ENCODE measurements at places on chromosomes 2 and 18.

GRCh38 chr18:77254711-77255405, 5.2 kb downstream of the GALR1 start:
- DNase-seq, result no peak

DNA sequence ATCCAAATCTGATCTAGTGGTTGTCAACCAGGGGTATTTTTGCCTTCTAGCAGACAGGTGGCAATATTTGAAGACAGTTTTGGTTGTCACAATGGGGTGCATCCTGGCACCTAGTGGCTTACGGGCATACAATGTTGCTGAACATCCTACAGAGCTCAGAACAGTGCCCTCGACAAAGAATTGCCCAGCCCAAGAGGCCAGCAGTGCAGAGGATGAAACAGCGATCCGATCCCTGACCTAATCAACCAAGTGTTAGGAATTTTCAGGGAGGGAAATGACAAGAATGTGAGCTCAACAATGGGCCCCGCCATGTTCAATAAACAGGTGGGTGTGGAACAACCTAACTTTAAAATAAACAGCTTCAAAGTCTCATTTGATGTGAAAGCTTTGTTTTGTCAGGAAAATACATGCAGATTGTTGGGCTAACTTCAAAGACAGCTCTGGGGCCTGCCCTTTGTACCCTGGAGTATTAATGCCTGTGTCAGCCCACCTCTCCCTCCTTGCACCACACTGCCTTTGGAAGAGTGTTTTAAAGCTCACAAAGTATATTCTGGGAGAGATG, 22.5 kb upstream of the SCYGR5 start:
- no peak for DNase-seq

GRCh38 chr2:16149349-16150243, 209.2 kb downstream of the MYCN start:
- DNase-seq, result no peak

GRCh38 chr2:44821500-44821899, 120.0 kb upstream of the SIX3 start:
- no peak for DNase-seq

- no peak for DNase-seq
These were observed 132.5 kb upstream of the ID2 start for GRCh38 chr2:8549273-8549922.

DNA sequence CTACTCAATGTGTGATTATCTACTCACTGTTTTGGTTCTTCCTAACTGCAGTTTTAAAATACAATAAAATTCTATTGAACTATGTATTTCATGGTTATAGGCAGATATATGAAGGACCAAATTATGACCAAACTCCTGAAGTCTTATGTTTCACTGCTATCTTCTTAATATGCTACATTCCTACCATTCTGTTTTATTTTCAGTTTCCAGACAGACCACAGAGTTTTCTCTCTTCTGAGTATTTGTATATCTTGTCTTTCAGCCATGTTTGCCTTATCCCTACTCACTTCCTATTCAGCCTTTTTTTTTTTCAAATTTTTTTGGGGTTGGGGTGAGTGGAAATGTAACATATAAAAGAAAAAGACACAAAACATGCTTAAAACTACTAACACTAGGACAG, 6.3 kb downstream of the RFTN2 start:
- DNase-seq, result no peak

DNA sequence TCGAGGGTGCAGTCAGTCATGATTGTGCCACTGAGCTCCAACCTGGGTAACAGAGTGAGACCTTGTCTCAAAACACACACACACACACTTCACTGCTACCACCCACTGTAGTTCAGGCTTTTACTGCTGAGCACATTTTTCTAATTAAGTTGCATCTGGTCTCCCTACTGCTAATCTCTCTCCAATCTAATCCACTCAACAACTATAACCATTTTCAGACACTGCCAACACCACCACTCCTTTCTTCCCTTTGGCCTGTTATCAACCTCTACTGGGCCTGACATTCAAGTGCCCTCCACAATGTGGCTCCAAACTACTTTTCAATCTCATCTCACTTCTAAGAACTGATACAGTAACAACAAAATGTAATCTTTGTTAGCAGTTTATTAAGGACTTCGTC, 44.8 kb downstream of the RMP24 start:
- DNase-seq, result no peak

DNA sequence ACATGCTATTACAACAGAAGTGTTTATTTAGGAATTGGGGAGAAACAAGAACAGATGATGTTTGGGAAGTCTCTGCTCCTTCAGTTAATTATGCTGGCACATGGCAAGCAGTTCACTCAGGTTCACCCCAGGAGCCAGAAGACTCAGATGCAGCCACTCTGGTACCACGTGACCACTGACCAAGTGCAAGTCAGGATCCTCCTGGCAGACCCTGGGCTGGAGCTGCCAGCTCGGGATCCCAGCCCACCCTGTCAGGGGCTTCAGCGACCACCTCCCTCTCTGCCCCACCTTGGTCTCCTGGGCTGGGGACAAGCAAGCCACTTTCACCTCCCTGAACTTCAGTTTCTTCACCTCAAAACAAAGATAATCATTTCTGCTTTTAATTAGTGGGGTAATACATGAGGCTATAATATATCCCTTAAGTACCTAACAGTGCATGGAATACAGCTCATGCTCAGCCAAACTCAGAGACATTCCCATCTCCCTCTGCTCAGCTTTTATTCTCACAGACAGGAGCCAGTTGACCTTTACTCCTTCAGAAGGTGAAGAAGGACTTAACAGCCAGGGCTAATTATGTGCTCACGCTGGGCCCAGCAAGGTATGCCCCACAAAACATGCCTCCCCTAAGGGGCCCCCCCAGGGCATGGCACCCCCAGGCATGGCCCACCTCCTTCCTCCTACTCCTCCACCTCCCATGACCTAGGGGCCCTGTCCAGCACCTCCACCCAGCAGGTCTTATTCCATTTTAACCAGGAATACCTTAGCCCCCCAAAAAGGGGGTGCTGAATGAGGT, 11.8 kb downstream of the CRACDL start:
- no peak for DNase-seq

DNA sequence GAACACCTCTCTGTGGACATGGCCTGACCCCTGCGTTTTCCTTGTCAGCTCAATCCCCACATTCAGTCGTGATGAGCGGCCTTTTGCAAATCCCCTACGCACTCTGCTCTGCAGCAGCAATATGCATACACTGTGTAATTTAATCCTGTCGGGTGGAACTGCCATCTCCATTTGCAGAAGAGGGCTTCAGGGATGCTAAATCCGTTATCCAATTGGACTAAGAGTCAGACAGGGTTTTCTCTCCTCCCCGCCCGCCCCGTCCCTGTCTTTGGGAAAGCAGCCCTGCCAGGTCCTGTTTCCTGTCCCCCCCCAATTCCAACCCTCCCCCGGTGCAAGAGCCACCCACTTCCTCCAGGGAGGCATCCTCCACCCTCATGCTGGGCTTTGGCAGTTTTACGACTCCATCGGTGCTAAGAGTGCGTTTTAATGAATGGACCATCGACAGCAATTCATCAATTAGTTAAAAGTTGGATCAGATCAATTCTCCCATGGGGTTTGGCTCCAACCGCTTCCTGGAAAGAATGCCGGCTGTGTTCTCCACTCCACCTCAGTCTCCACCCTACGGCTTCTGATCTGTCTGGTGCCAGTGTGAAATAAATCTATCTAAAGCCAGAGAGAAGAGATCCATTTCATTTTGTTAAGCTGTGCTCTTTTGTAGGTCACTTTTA, 53.5 kb upstream of the ASAP2 start:
- no peak for DNase-seq

- DNase-seq, result peak; percentile 14
These were observed 157.8 kb downstream of the PIK3C3 start for GRCh38 chr18:42112657-42113420.

DNA sequence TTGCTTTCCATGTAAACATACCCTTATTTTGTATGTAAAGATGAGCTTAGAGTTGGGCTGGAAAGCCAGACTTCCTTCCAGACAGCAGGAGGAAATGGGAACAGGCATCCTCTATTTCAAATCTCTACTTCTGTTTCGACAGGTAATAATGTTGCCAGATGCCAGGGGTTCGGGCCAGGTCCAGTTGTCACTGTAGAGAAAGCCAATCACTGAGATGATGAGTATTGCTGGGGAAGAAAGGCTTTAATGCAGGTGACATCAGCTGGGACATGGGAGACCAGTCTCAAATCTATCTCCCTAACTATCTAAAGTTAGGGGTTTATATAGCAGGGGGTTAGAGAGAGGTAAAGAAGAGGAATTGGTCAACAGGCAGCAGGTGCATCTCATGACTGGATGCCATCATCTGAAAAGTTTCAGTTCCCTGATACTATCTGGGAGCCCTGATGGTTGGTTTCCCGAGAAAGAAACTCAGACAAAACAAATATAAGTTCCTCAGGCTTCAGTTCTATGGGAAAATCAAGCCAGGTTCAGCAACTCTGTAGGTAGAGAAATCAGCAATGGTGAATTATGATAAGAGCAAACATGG, 9.3 kb upstream of the MTCL1 start:
- DNase-seq, result no peak

- peak; percentile 54 for DNase-seq
These were observed 188.8 kb downstream of the ZEB2 start for GRCh38 chr2:144330951-144331673.

DNA sequence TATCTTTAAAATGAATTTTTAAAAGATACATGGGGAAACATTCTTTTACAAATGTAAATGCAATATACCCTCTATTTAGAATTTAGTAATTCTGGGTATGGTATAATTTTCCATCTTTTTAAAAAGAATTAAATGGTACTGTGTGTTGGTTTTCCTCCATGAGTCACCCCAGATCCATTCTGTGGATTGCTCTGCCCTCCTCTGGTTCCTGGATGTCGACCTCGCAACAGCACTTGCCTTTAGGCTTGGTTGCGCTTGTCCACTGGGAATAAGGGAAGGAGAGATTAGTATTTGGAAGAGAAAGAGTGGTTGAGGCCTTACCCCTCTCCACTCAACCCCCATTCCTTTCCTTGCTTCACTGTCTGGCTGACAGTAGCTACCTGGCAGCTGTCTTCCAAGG, 90.4 kb downstream of the FTCDNL1 start:
- DNase-seq, result no peak

- DNase-seq, result peak; percentile 38
These were observed 61.0 kb upstream of the SLC25A52 start for GRCh38 chr18:31821545-31822171.

GRCh38 chr2:234825616-234826015, 126.2 kb upstream of the SH3BP4 start:
- no peak for DNase-seq

GRCh38 chr18:43571078-43571689, 293.9 kb upstream of the SYT4 start:
- peak; percentile 55 for DNase-seq

DNA sequence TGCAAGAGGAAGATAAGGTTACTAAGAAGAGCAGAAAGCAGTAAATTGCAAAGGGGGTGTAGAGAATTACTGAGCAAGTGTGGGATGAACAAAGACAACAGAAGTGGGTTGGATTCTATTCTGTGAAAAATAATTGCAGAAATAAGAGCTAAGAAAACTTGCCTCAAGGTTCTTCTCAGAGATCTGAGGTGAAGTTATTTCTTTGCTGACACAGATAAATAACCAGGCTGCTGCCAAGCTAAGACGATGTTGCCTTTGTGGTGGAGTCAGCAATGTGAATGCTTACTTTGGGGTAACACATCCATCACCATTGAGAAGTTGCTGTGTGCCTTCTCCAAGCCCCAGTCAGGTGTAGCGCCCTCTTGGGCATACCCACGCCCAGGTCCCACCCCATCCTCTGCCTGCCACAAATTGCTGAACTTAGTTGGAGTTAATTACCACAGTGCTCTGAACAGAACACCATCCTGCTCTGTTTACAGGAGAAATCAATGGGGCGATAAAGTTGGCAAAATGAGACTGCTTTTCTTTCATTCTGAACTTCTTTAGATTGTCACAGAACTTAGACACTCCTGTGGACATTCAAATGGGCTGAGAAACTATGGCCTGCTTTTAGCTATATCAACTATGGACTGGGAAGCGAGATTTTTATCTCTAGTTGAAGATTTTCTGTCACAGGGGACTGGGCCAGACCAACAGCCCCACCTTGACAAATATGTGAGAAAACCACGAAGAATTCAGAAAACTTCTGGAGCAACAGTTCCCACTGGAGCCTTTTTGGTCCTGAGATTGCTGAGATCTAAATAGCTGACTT, 283.6 kb downstream of the TMX3 start:
- DNase-seq, result no peak

GRCh38 chr2:69624131-69624530, 19.4 kb downstream of the AAK1 start:
- DNase-seq, result no peak

DNA sequence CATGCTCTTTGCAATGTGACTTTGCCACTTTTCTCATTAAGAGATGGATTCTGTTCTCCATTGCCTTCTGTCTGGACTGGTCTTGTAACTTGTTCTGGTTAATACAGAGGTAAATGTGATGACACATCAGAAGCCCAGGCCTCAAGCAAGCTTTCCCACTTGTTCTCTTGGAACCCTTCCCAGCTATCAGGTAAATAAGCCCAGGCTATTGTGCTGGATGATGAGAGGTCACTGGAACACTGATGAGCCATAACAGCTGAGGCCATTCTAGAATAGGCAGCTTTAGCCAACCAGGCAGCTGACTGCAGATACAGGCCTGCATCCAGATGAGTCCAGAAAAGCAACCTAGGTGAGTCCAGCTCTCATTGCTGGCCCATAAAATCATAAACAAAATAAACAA, 1007.0 kb upstream of the ACVR2A start:
- no peak for DNase-seq

DNA sequence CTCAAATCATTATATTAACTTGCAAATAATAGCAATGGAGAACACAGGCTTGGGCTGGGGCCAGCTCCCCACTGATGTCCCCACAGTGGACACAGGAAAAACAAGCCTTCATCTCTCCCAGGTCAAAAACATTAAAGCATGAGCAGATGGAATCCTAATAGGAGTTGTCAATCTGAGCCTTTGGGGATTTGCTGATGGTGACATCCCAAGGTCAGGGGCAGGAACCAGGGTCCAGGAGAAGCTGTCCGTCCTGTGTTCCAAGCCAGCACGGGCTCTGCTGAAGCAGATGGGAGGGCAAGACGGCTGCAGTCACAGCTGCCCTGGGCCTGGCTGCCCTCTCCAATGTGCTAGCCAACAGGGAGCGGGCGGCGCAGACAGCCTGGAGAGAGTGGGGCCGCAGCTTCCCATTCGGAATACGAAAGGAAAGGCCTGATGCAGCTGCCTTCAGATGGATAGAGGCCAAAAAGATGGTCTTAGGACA, 135.5 kb downstream of the NDUFA10 start:
- DNase-seq, result no peak

DNA sequence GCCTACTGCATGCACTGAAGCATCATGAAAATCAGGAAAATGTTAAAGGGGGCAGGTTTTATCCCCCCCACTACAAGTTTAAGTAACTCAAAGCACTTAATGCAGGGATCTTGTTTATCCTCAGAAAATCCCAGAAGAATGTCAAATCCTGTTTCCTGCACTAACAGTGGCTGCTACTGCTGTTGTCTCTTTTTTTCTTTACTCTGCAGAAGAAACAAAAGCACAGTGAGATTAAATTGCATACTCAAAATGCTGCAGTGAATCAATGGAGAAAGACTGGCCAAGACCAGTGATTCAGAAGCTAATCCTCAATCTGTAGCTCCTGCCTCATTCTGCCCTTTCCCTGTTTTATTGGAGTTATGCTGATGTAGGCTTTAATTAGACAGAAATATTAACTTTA, 332.3 kb upstream of the FIGN start:
- no peak for DNase-seq

All from KBM-7 (cell line).